Placental pericyte (primary cell): ENCODE measurements at places on chromosomes 7 and 10. TPM values are rescaled to one million over a fixed set of nuclear protein-coding genes. Genes with fewer than 3 reads are reported as not detected.

OTUD1 gene
- 5.6 and 10.3 TPM in 2 replicates for total RNA-seq

CRPPA gene
- 1.3 and 2.9 TPM in 2 replicates for total RNA-seq

GJD4 gene
- not detected in 2 replicates for total RNA-seq

AFAP1L2 gene
- 12.6 and 62.2 TPM in 2 replicates for total RNA-seq

ABCA13 gene
- under 0.01 and 1.3 TPM in 2 replicates for total RNA-seq

ATP6V0E2 gene
- total RNA-seq, result 15.8 and 20.9 TPM in 2 replicates

ANK3 gene
- 6.6 and 7.7 TPM in 2 replicates for total RNA-seq

EGFR gene
- total RNA-seq, result 99.8 and 136 TPM in 2 replicates

AGMO gene
- total RNA-seq, result 0.22 TPM in 1 of 2 replicates, not detected in the other

RPS24 gene
- 715 and 2,479 TPM in 2 replicates for total RNA-seq

KCNMA1 gene
- total RNA-seq, result 51.0 and 54.7 TPM in 2 replicates

AGR2 gene
- total RNA-seq, result under 0.01 TPM in 1 of 2 replicates, not detected in the other

CELF2 gene
- 2.7 and 11.6 TPM in 2 replicates for total RNA-seq

IDE gene
- 40.5 and 42.9 TPM in 2 replicates for total RNA-seq

ASB10 gene
- total RNA-seq, result not detected in 2 replicates

OR9A2 gene
- total RNA-seq, result not detected in 2 replicates

SPDYE11 gene
- total RNA-seq, result not detected in 2 replicates

CFTR gene
- not detected in 2 replicates for total RNA-seq

IQUB gene
- total RNA-seq, result 0.57 and 0.66 TPM in 2 replicates

TAS2R5 gene
- total RNA-seq, result 0.57 and 0.66 TPM in 2 replicates

SUPV3L1 gene
- 27.6 and 63.2 TPM in 2 replicates for total RNA-seq

LOXL4 gene
- total RNA-seq, result 23.0 and 70.5 TPM in 2 replicates

HERPUD2 gene
- total RNA-seq, result 26.1 and 27.1 TPM in 2 replicates

PAPSS2 gene
- total RNA-seq, result 131 and 227 TPM in 2 replicates

AGBL3 gene
- total RNA-seq, result 0.22 and 0.72 TPM in 2 replicates

SFMBT2 gene
- 0.22 and 1.0 TPM in 2 replicates for total RNA-seq

GBX1 gene
- total RNA-seq, result not detected in 2 replicates

EPHA1 gene
- 0.43 TPM in 1 of 2 replicates, not detected in the other for total RNA-seq

LRMDA gene
- total RNA-seq, result 0.22 and 0.57 TPM in 2 replicates

ACTL6B gene
- not detected in 2 replicates for total RNA-seq

HSPA14 gene
- total RNA-seq, result 7.7 and 14.0 TPM in 2 replicates

CDHR1 gene
- total RNA-seq, result under 0.01 TPM in 1 of 2 replicates, not detected in the other

GNAT3 gene
- total RNA-seq, result not detected in 2 replicates

RPP30 gene
- 20.6 and 53.1 TPM in 2 replicates for total RNA-seq

CHST3 gene
- total RNA-seq, result 16.9 and 26.8 TPM in 2 replicates

CLRN3 gene
- not detected in 2 replicates for total RNA-seq

ZNF33A gene
- 11.2 and 12.7 TPM in 2 replicates for total RNA-seq

TMEM209 gene
- total RNA-seq, result 29.5 and 32.0 TPM in 2 replicates

PITX3 gene
- total RNA-seq, result not detected in 2 replicates

DKK1 gene
- total RNA-seq, result 65.2 and 101 TPM in 2 replicates

SIRT1 gene
- total RNA-seq, result 14.6 and 15.1 TPM in 2 replicates

STEAP2 gene
- total RNA-seq, result 1.8 and 28.6 TPM in 2 replicates

NFE2L3 gene
- total RNA-seq, result 17.9 and 31.6 TPM in 2 replicates

PAX4 gene
- not detected in 2 replicates for total RNA-seq

FEZF1 gene
- total RNA-seq, result not detected in 2 replicates

SPDYE9 gene
- not detected in 2 replicates for total RNA-seq

CYP26C1 gene
- total RNA-seq, result 0.14 TPM in 1 of 2 replicates, not detected in the other

ARMC3 gene
- total RNA-seq, result under 0.01 TPM in 1 of 2 replicates, not detected in the other

NEUROG3 gene
- total RNA-seq, result not detected in 2 replicates

CHAT gene
- total RNA-seq, result not detected in 2 replicates

NUTM2B gene
- total RNA-seq, result under 0.01 and 0.43 TPM in 2 replicates

SPDYE1 gene
- total RNA-seq, result not detected in 2 replicates

TAS2R4 gene
- 0.86 and 0.88 TPM in 2 replicates for total RNA-seq

NPY4R gene
- 0.22 TPM in 1 of 2 replicates, not detected in the other for total RNA-seq

DOCK1 gene
- total RNA-seq, result 70.0 and 84.5 TPM in 2 replicates

PDLIM1 gene
- total RNA-seq, result 37.9 and 105 TPM in 2 replicates
